ENCODE measurements at places on chromosomes 6 and 20.
A peak's percentile ranks its signal among the peaks of the same experiment; 100 is the strongest.

DNA sequence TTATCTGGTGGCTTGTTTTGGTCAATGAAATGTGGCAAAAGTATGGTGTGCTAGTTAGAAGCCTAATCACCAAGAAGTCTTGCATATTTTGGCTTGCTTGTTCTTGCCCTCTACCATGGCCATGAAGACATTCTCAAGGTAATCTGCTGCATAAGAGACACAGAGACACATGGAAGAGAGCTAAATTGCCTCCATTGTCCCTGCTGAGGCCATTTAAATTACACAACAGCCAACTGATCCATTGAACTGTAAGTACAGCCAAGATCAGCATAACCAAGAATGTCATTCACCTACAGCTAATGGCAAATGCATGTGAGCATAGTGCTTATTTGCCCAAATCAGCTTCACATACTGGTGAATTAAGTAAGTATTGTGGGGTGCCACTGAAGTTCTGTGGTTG is 603.8 kb downstream of the FRK start:
- DNase-seq, result no peak

DNA sequence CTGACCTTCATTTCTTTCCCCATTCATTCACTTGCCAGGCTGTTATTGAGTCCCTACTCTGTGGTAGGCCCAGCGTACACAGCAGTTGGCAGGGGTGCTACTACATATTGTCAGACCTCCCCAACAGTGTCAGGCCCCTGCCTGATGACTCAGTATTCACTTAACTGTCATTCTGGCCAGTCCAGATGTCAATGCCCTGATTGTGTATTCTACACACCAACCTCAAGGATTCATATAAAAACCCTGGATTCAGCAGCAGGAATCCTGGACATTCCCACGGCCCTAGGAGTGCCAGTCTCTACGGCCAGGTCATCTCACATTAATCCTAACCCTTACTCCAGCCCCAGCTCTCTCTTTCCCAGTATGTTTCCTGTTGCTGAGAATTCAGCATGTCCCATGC is 151.5 kb downstream of the TASP1 start:
- DNase-seq, result no peak

- no peak for DNase-seq
Measured at GRCh38 chr6:130593948-130594347, 228.1 kb downstream of the TMEM200A start.

- DNase-seq, result no peak
Measured at GRCh38 chr6:162701551-162701950, 26.0 kb downstream of the PRKN start.

DNA sequence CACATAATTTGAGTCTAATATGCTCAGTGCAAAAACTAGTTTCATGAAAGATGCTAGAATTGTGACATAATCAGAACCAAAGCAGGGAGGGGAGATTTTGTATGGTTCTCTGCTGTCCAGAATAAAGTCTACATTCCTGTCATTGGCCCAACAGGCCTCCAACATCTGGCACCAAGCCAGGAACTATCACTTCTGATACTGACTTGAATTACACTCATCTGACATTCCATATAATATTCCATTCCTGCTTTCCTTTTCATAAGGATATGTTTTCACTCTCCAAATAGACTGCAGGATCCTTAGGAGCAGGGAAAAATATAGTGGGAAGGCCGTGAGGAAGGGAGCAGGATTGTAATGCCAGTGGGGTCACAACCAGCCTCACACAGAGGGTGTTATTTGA is 84.6 kb upstream of the BTN3A2 start:
- DNase-seq, result no peak

GRCh38 chr6:73542891-73543290 is 22.1 kb upstream of the EEF1A1 start:
- no peak for DNase-seq

DNA sequence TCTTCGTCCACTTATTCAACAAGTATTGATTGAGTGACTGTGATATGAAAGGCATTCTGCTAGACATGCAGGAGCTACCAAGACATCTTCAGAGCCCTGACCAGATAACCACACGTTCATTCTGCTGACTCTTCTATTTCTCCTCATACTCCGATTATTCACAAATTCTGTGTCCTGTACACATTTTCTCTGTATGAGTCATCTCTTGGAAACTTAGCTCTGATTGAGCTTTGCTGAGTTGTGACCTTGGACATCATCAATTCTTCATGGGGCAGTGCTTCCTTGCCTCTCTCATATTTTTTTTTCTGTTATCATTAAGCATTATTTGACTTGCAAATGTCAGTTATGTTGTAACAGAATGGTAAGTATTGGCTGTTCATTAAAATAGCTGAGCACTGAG is 351.6 kb upstream of the CNR1 start:
- peak; percentile 4 for DNase-seq

- peak; percentile 88 for DNase-seq
Measured at GRCh38 chr6:53718597-53719460, 53.3 kb upstream of the KLHL31 start.

DNA sequence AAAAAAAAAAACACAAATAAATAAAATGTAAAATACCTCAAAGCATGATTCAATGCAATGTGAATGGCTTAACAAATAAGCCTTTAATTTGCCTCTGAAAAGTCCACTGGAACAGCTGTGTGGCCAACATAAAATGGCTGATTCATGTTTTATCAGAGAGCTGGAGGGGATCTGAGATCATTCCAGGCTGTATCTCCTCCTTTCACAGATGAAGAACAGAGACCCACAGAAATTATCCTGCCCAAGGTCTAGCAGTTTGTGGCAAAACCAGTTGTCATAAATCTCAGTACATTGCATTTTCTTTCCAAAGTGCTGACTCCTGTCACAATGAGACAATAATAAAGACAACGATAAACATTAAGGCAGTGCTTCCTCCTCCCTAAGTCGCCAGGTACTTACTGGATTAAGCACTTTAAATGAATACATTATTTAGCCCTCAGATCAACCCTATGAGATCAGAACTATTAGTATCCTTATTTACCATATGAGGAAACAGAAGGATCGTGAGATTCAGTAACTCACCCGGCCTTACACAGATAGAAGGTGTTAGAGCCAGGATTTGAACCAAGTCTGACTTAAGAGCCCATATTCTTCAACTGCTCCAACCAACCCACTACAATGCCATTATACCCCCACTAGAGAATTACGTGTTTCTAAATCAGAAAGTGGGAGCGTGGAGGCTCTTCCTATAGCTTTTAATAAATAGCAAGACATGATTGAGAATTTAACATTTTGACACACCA is 118.3 kb downstream of the KIF13A start:
- no peak for DNase-seq

- DNase-seq, result no peak
Measured at GRCh38 chr20:21075471-21075870, 30.7 kb downstream of the LINC00237 start.

DNA sequence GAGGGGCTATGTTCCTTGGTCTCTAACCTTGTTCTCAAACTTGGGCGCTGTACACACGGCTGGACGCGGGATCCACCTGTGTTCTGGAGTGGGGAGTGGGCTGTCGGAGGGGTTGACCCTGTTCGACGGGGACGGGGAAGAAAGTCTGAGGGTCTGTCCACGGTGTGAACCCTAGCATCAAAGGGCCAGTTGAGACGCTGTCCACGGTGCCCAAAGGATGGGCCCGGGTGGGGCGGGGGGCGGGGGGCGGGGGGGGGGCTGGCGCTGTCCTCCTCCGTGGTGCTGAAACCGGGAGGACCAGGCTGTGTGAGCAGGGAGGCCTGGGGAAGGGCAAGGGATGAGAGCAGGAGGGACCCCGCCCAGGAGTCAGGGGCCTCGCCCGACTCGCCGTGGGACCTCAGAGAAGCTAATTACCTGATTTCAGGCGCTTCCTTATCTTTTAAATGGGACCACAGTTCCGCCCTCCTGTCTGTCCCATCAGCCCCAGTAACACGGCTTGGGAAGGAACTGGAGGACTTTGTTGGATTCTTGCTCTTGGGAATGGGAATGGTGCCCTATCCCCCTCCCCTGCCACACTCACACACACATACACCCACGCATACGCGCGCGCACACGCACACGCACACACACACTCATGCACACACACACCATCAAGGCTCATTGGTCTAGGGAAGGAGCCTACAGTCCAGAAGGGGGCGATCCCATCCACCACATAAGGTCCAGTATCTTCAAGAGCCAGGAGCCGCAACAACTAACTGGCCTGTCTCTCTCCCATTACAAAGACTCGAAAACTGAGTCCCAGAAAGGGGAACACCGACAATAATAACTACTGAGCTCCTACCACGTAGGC is 1.0 kb upstream of the VSTM2L start:
- DNase-seq, result no peak

- DNase-seq, result peak; percentile 66
Measured at GRCh38 chr20:1965520-1966351, 28.1 kb downstream of the PDYN start.

GRCh38 chr6:157679605-157680580 is 143.2 kb upstream of the SNX9 start:
- no peak for DNase-seq

DNA sequence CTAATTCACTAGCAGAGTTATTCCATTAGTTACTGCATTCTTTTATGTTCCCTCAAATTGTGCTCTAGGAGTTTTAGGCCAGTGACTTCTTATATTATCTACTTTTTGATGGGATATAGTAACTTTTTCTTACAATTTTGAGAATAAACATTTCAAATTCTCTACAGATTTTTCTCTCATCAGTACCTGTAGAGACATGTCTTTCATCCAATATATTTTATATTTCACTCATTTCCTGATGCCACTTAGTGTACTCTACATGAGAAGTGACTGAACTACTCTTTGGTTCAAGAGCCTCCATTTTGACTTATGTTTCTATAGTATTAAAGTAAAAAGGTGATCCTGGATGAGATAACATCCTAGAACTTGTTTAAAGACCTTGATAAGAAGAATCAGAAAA is 108.5 kb downstream of the ELOVL4 start:
- DNase-seq, result no peak

- no peak for DNase-seq
Measured at GRCh38 chr6:27129095-27129815, 118.2 kb upstream of the PRSS16 start.

GRCh38 chr6:75691012-75691411 is 58.0 kb upstream of the MYO6 start:
- peak; percentile 39 for DNase-seq

- no peak for DNase-seq
Measured at GRCh38 chr6:148446681-148447080, 104.0 kb downstream of the SASH1 start.

- DNase-seq, result no peak
Measured at GRCh38 chr20:21395666-21396598, 1.4 kb downstream of the NKX2-4 start.

DNA sequence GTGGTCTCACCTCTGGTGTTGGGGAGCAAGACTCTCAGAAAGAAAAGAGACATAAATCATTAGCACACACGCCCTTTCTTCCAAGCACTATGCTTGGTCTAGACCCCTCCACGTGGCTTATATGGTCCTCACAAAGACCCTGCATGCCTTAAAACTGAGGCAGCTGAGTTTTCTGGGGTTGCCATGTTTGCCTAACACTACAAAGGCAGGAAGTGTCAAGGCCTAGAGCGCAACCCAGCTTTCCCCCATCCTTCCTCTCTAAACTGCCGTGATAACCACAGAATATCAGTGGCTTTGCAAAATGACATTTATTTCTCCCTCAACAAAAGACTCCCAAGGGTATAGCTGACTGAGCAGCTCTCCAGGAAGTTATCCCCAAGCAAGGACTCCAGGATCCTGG is 146.5 kb upstream of the TOP1 start:
- no peak for DNase-seq

- DNase-seq, result no peak
Measured at GRCh38 chr6:150413781-150414281, 45.0 kb downstream of the IYD start.

- DNase-seq, result peak; percentile 69
Measured at GRCh38 chr6:32882879-32883250, 28.9 kb downstream of the PSMB9 start.

DNA sequence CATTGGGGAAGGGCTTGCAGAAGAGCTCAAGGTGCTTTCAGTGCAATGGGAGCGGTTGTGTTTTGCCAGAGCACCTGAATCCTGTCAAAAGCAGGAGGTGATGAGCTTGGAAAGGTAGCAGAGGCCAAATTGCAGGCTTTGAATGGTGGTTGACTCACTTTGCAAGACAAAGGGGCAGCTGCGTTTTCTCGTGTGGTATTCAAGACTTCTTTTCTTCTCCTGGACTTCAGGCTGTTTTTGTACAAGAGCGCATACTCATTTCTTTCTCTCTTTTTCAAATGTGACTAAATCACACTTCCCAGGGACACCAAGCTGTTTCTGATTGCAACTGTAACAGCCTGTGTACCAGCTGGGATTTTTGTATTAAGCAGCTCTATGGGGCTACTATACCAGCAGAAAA is 32.3 kb downstream of the GHRH start:
- DNase-seq, result no peak

- DNase-seq, result no peak
Measured at GRCh38 chr6:32406857-32407256, at the start of gene BTNL2. Gene BTNL2, minus strand, starts transcription at chr6:32407181. Its CDS starts 58 bp downstream, at chr6:32407123.

GRCh38 chr6:153312634-153313033 is 181.6 kb upstream of the RGS17 start:
- DNase-seq, result peak; percentile 78

DNA sequence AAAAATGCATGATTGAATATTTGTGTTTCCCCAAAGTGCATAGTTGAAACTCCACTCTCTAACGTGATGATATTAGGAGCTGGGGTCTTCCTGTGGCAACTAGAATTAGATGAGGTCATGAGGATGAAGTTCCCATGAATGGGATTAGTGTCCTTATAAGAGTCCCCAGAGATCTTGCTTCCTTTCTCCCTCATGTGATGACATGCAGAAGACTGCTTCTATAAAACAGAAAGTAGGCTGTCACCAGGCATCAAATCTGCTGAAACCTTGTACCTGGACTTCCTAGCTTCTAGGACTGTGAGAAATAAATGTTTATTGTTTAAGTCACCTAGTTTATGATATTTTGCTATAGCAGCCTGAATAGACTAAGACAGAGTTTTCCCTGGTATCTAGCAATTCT is 586.5 kb upstream of the EPHA7 start:
- DNase-seq, result no peak

DNA sequence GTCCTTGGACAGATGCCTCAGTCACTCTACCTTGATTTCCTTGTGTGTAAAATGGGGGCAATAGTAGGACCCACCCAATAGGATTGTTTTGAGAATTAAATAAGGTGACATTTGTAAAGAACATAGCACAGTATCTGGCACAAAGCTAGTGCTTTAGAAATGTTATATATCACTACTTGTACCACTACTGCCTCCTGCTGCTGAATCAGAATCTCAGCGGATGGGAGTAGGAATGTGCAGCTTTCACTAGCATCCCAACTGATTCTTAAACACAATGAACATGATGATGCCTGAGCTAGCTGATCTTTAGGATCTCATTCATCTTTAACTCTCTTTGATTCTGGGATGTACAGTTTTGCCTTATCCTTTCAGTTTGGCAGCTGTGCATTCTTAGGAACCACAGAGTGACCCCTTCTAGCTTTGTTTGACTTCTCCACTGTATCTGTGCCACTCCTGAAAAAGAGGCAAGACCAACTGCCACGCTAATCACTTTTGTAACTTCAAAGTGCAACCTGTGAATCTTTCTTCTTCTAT is 7.2 kb downstream of the PBOV1 start:
- DNase-seq, result no peak

DNA sequence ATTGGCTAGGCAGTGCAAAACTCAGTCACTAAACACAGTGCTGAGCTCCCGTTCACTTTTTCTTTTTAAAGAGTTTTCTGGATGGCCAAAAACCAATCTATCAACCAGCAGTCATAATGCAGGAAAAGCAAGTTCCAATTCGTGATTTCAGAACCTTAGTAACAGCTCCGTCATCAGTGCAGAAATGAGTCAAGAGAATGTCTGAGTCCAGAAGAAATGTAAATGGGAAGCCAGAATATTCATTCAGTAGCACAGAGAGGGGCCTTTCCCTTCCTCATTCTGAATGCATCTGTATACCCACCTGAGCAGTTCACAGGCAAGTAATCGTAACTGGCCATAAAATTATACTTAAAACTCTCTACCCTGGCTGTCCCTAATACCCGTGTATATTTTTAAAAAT is 20.4 kb downstream of the HUS1B start:
- DNase-seq, result no peak

All from RKO (cell line).